GM04503 (cell line): ENCODE measurements at places on chromosomes 16 and 17.

GRCh38 chr16:12298285-12298684, 321.8 kb downstream of the SNX29 start:
- DNase-seq = no peak

DNA sequence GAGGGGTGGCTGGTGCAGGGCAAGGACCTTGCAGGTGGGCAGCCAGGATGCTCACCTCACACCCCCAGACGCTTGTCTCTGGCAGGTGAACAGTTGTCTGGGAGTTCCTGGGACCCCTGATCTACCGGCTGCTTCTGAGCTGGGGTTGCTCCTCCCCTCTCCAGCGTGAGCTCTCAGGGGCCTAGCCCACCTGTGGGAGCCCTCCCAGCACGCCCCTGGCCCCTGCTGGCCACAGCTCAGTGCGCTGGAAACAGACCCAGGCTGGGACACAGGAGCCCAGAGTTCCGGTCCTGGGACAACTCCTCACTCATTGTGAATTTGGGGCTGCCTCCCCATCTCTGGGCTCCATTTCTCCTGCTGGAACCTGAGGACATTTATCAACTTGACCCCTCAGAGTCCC, 30.3 kb downstream of the ARHGAP23 start:
- no peak for DNase-seq

DNA sequence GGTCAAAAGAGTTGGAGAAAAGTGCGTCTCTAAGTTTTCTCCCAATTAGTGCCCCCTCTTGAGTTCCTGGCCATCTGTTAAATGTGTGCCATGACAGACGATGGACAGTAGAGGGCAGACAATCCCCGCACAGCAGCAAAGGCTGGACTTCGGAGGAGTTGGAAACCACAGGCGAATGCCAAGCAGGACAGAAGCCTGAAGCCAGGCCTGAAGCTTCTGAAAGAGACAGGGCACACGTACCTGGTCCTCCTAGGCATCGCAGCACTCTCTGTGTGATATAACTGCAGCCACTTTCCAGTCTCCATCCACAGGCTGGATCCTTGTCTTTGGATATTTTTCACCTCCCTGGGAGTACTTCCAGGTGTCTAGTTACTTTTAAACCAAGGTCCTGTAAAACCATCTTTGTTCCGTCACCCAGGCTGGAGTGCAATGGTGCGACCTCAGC, 14.5 kb downstream of the C17orf100 start:
- no peak for DNase-seq

GRCh38 chr16:3548859-3549258, 28.3 kb downstream of the NLRC3 start:
- DNase-seq = no peak

GRCh38 chr16:88550246-88550661, 19.9 kb upstream of the ZC3H18 start:
- no peak for DNase-seq

DNA sequence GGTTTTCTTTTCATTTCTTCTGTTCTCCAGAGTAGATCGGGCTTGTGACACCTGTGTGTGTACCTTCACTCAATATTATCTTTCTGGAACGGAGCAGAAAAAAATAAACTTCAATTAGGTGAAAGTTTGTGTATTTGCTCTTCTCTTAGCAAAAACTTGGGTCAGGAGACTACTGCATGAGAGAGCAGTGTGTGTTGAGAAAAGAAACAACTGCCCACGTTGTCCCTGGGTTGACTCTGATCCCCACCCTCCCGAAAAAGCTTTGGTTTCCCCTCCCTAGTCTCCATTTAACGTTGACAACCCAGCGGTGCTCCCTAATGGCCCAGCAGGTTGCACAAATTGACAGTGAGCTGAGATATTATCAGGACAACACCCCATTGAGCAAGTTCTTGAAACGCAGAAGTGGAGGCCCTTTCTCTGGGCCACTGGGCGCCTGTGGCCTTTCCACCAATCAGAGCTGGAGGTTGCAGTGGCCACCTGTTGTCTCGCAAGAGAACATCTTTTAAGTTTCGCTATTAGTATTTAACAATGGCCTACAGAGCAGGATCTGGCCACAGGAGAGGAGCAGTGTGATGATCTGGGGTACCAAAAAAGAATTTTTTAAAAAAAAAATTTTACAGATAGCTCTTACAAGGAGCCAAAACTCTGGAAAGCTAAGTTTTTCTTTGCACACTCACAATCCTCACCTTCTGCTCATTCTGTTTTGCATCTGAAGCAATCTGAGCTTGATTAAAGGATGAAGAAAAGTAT, 1.5 kb upstream of the TOX3 start:
- DNase-seq = no peak

- no peak for DNase-seq
These were observed 93.9 kb upstream of the CDH8 start for GRCh38 chr16:62130101-62130500.

- DNase-seq = no peak
These were observed 29.0 kb downstream of the ZC3H18 start for GRCh38 chr16:88599092-88599733.
